CD4-positive, alpha-beta T cell treated with Interferon gamma for 1 hour (primary cell): ENCODE measurements at places on chromosomes 1 and 21.

GRCh38 chr1:182237329-182237728 lies 154.3 kb downstream of the GLUL start:
- DNase-seq = no peak

GRCh38 chr1:112849425-112850033 lies 106.5 kb downstream of the SLC16A1 start:
- no peak for DNase-seq

DNA sequence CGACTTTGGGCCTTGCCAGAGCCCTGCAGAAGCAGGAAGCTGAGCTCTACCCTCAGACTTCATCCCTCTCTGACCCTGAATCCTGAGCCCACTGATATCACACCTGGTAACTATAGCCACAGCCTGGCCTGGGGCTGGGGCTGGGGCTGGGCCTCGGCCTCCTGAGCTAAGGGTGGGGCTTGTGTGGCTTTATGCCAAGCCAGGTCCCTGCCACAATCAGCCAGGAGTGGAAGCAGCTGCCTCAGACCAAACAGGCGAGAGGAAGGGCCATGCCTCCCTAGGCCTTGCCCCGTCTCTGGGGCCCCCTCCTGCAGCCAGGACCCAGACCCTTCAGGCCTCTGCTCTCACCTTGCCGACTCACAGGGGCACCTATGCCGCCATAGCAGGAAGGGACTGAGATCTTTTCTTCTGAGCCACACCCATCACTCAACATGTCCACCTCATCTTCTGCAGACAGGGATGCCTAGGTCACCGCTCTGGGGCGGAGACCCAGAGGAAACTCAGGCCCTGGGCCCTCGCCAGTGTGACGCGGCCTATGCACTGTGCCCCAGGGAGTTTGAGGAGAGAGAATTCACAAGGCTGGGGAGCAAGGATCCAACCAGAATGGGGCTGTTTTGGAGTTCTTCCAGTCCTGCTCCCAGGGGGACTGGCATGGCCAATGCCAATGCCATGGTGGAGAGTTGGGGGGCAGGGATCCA lies 5.7 kb downstream of the UBXN11 start:
- no peak for DNase-seq

GRCh38 chr1:99265124-99265523 lies 832 bp downstream of the PLPPR4 start:
- no peak for DNase-seq

- DNase-seq = no peak
These were observed 78.0 kb upstream of the GUCA2B start for GRCh38 chr1:42075179-42075578.

DNA sequence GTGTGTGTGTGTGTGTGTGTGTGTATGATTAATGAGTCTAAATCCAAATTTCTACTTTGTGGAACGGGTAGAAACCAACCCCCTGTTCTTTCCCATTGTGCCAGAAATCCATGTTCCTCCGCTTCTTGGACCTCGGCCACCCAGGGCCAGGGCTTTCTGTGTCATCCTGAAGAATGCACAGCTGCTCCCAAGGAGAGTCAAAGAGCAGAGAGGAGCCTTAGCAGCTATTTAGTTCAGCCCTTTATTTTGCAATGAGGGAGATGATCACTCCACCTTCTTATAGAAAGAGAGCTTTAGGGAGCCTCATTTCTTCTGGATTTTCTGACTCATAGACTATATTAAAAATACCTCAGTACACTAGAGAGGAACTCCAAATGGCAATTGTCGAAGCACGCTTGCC lies 489.3 kb upstream of the VAMP3 start:
- DNase-seq = no peak

DNA sequence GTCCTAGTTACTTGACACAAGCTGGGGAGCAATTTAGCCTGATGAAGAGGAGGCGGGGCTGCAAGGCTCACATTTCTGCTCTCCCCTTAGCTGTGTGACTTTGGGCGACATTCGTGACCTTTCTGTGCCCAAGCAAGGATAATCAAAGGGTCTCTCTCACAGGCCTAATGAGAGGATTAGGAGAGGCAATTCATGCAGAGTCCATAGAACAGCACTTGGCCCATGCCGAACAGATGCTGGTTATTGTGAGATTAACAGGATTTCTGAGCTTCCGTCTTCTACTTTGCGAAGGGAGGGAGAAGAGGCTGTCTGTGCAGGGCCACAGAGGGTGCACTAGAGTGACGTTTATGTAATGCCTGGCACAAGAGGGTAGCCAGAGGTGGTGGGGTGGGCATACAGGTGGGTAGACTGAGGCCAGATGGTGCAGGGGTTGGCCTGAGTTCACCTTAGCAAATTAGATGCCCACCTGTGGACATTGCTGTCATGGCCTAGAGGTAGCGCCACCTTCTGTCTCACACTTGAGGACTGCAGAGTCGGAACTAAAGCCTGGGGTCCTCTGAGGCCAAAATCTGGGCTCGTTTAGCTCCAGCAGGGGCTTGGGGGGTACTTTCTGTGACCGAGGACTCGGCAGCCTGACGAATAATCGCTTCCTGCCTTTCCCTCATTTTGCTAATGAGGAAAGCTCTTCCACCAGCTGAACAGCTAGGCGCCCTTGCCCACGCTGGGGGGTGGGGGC lies 18.6 kb downstream of the ACTL8 start:
- DNase-seq = no peak

- DNase-seq = no peak
These were observed 10.1 kb downstream of the GNB1 start for GRCh38 chr1:1880617-1881312.
